ENCODE measurements at places on chromosomes 16 and 17.

GRCh38 chr17:41967141-41967920 is 736 bp downstream of the CNP start:
- peak; percentile 15 for DNase-seq

- no peak for DNase-seq
These were observed 676.3 kb upstream of the CDH8 start for GRCh38 chr16:62712566-62712965.

DNA sequence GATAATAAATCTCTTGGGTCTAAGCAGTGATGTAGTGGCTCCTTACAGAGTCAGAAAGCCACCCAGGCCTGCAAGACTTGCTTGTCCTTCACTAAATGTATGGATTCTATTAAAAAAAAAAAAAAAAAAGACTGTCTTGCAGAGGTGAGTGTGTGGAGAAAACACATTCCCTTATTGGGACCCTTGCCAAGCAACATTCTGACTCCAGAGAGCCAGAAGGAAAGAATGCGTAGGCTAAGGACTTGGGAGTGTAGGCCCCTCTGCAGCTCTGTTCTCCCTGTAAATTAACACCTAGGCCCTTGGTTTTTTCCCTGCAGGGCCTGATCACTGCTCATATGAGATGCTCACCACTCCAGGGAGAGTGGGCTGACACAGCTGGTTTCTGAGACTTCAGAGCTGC is 17.8 kb downstream of the SCPEP1 start:
- no peak for DNase-seq

GRCh38 chr16:55830658-55831294 is 2.1 kb downstream of the CES1 start:
- no peak for DNase-seq

DNA sequence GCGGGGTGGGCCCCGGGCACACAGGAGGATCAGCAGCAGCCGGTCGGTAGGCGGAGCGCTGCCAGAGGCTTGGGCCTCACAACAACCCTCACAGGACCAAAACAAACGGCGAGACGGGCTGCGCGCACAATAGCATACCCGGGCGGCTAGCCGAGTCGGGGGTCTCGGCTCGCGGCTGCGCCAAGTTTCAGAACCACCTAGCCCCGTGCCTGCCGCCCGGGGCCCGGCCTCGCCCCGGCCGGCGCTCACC is 732 bp downstream of the ULK2 start:
- DNase-seq, result peak; percentile 0

GRCh38 chr16:11536104-11536866 is 50.4 kb downstream of the LITAF start:
- DNase-seq, result no peak

GRCh38 chr17:34750004-34750403 is 170.6 kb downstream of the TMEM132E start:
- DNase-seq, result no peak

DNA sequence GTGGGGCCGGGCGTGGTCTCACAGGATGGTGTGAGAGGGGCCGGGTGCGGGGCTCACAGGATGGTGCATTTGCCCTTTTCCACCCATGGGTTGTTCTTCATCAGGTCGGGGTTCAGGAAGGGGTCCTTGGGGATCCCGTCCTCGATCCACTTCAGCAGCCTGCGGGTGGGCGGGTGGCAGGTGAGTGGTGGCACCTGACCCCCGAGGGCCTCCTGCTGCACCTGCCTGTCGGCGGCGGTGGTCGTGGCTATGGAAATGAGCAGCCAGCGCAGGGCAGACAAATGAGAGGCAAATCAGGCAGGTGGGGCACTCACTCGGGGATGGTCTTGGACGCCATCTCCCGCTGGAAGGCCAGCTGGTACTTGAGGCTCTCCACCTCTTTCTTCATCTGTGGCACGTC is 1.9 kb downstream of the GNG13 start:
- no peak for DNase-seq

GRCh38 chr17:9522074-9522473 is 53.5 kb downstream of the STX8 start:
- DNase-seq, result peak; percentile 35

- DNase-seq, result no peak
These were observed 146.1 kb downstream of the RAB11FIP4 start for GRCh38 chr17:31537565-31538011.

DNA sequence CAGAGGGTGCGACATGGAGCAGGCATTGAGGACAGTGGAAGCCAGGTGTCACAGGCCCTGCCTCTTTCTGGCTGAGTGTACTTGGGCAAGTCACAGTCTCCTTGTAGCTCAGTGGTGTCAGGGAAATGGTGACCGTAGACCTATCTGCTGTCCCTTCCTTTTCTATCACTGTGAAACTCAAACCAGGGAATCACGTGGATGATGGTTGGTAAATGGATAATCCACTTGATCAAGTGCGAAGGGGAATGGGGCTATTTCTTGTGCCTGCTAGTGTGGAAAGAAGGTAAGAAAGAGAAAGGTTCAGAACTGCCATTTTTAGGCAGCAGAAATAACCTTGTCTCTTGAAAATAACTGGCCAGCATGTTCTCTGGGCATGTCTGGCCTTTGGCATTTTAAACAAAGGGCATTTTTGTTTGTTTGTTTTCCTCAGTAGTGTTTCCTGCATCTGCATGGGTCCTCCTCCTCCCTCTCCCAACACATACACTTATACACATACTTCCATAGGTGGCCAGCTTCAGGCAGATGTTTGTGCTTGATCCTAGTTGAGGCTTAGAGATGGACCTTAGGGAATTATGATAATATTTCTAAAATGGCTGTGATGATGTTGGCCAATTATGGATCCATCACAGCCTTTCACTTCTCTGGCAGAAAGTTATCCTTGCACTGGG is 7.1 kb downstream of the TBX4 start:
- DNase-seq, result no peak

All from Kasumi-1 (cell line).